ENCODE measurements at places on chromosomes 5 and 9. TPM values are rescaled to one million over a fixed set of nuclear protein-coding genes. Genes with fewer than 3 reads are reported as not detected.

DNA sequence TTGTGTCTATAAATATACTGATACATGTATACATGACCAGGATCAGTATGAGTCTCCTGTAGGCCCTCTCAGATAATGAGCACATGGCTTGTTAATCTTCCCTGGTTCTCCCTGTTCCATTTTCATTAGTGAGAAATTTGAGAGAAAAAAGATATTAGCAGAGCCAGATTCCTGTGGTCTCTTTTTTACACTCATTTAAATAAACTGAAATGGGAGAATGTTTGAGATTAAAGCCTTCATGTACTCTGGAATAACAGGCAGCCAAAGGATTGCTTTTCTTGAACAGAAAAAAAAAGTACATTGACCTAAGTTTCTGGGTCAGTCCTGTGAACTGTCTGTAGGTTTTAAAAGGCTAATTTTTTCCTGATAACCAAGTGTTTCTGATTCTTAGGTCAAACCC, 44.2 kb downstream of the PWWP2A start:
- no peak overlapping the region for H3K4me3 ChIP-seq
- no peaks in the 10 kb centered on the region for H3K27me3 ChIP-seq
- no peak for DNase-seq
- H3K36me3 ChIP-seq, result peaks cover 6% of the 10 kb centered on the region
- H3K4me1 ChIP-seq, result peaks cover 8% of the 10 kb centered on the region

- H3K4me3 ChIP-seq, result no peak overlapping the region
- H3K36me3 ChIP-seq, result peaks cover 11% of the 10 kb centered on the region
- no peaks in the 10 kb centered on the region for H3K27me3 ChIP-seq
- H3K4me1 ChIP-seq, result peaks cover 6% of the 10 kb centered on the region
These were observed 5.9 kb downstream of the TNFSF15 start for GRCh38 chr9:114799925-114800324.

DNA sequence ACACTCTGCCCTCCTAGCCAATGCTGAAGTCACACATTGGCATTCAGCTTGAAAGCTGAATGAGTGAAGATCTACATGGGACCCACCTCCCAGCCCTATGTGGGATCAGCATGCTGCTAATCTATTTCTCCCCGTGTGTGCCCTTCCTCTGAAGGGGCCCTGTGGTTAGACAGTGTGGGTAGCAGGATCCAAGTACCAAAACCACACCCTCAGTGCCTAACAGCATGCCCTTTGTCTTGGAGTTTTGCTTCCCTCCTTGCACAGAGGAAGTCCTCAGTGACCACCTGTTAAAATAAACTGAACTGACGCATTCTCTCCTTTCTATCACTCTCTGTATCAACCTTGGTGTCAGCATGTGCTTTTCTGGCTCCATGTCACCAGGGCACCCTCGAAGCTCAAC, 25.0 kb downstream of the SH3TC2 start:
- no peaks in the 10 kb centered on the region for H3K36me3 ChIP-seq
- H3K27ac ChIP-seq, result no peak overlapping the region
- H3K4me1 ChIP-seq, result no peaks in the 10 kb centered on the region
- DNase-seq, result no peak

Gene SLC22A5
- 5.1 TPM for total RNA-seq

- H3K27me3 ChIP-seq, result peaks cover 2% of the 10 kb centered on the region
- H3K36me3 ChIP-seq, result peaks cover 1% of the 10 kb centered on the region
- H3K4me3 ChIP-seq, result no peak overlapping the region
- H3K27ac ChIP-seq, result no peak overlapping the region
- peaks cover 4% of the 10 kb centered on the region for H3K4me1 ChIP-seq
These were observed 108.8 kb downstream of the HMHB1 start for GRCh38 chr5:143920772-143921171.

DNA sequence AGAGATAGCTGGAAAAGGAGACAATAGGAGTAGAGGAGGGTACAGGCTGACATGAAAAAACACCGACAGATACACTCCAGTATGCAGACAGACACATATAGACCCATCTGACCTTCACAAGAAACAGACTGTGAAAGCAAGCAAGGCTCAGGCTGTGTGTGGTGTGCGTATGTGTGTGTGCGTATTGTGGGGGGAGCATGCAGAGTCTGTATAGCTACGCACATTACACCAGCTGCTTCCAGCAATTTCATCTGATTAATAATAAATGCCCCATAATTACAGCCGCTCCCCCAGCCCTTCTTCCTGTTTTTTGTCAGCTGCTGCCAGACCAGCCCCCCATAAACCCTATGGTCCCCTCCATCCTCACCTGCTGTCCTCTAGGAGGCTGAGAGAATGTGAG, 6.7 kb downstream of the CNTFR start:
- peaks cover 69% of the 10 kb centered on the region for H3K27me3 ChIP-seq
- no peak overlapping the region for H3K4me3 ChIP-seq
- H3K4me1 ChIP-seq, result peaks cover 2% of the 10 kb centered on the region
- DNase-seq, result no peak
- no peaks in the 10 kb centered on the region for H3K36me3 ChIP-seq

Gene PCDHGC5
- total RNA-seq, result not detected
